Activated T-helper 9 cell treated with anti-CD3 and anti-CD28 coated beads, Interleukin-2, amount 50 U/mL, for 16 hours (primary cell): ENCODE measurements at places on chromosomes 1 and 21.

GRCh38 chr1:154222918-154223317 is 2.2 kb downstream of the UBAP2L start:
- no peak for DNase-seq

DNA sequence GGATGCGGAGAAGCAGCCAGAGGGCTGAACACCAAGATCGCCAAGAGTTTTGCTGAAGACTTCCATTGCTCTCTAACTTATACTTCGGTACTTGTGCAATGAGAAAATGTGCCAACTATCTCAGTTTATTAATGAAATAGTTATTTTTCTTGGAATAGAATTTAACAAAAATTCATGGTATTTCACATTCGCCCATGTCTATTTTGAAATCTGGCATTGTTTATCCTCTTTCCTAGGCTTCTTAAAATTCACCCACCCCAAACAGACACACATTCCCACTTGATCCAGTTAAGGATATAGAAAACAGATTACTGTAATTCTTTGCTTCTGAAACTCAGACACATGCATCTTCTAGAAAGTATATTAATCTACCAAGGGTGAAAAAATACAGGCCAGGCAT is 56.3 kb upstream of the ADAMTS5 start:
- DNase-seq, result no peak

DNA sequence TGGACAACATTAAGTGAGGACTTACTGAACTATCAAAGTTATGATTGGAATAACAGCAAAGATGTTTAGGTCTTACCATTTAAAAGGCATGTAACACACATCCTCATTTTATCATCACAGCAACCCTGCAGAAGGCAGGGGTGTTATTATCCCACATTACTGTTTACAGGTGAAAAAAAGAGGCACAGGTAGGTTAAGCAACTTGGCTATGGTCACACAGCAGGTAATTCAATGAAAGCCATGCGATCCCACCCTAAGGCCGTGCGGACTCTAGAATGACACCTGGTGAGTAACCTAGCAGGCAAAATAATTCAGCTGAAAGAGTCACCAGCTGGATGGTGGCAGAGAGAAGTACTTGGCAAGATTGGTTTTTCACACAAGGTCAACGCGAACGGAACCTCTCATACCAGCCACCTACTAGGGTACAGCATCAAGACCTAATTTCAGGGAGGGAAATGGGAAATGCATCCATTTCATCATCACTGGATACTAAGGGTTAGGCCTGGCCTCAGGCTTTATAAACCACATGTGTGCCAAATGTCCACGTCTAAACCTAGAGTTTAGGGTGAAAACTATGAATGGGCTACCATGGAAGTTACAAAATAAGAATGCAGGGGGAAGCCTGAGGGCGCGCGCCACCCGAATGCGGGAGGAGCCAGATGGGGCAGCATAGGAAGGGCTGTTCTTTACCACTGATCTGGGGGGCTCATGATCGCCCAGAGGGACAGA is 85.3 kb downstream of the SLC66A1 start:
- no peak for DNase-seq

DNA sequence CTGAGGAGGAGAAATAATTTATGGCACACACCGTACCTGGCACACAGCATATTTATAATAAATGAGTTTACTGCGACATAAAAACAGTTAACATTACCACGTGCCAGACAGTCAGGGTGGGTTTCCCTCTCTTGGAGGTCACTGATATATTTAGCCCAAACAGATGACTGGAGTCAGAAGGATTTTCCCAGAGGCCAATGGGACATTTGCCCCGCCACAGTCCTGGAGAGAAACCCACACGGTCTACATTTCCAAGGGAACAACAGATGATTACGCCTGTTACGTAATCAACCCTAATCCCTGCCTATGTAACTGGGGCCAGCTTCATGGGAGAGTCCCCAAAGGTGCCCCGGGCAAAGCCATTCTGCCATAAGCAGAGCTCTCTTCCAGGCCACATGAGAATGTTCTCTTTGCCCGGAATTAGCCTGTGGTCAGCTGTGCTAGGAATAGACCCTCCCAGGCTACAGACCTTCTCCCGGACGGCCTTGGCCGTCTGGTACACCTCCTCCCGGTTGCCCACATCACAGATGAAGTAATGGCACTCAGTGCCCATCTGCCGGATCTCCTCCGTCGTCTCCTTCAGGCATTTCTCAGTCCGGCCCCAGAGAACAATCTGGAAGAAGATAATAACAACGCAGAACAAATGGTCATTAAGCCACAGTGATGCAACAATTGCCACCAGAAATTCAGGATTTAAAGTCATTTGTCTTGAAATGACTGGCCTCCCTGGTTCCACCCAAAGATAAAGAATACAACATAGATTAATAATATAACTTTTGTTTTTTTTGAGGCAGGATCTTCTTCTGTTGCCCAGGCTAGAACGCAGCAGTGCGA is 37.7 kb downstream of the DHRS3 start:
- no peak for DNase-seq

GRCh38 chr1:10152709-10153284 is 57.6 kb upstream of the KIF1B start:
- no peak for DNase-seq

- no peak for DNase-seq
Observed at GRCh38 chr1:91651661-91652071, 151.0 kb downstream of the CDC7 start.

DNA sequence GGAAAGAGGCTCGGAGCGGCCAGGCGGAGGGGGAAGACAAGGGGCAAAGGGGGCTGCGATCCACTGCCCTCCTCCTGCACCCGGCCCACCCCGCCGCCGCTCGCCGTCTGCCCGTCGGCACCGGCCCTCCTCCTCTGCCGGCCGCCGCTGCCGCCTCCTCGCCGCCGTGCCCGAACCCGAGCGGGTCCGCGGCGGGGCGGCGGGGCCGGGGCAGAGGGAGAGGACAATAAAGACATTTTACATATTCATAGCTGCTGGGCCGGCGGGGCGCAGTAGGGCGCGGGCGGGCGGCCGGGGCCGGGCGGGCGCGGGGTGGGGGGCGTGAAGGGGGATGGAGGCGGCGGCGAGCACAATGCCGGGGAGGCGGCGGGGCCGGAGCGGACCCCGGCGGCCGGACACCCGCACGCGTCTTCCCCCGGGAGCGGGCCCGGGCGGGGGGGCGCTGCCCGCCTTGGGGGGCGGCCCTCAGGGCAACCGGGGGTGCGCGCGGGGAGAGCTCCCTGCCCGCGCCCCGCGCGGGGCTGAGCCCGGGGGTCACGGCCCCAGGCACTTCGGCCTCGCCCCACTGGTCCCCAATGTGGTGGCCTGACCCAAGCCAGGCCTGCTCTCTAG is 546 bp downstream of the POU2F1 start:
- peak; percentile 12 for DNase-seq

- no peak for DNase-seq
Observed at GRCh38 chr1:170675865-170676264, 11.9 kb downstream of the PRRX1 start.

- no peak for DNase-seq
Observed at GRCh38 chr1:182335771-182336566, 55.6 kb downstream of the GLUL start.

- no peak for DNase-seq
Observed at GRCh38 chr1:74748960-74749359, 16.0 kb downstream of the TYW3 start.

GRCh38 chr1:19435851-19436455 is 49.4 kb downstream of the CAPZB start:
- no peak for DNase-seq

DNA sequence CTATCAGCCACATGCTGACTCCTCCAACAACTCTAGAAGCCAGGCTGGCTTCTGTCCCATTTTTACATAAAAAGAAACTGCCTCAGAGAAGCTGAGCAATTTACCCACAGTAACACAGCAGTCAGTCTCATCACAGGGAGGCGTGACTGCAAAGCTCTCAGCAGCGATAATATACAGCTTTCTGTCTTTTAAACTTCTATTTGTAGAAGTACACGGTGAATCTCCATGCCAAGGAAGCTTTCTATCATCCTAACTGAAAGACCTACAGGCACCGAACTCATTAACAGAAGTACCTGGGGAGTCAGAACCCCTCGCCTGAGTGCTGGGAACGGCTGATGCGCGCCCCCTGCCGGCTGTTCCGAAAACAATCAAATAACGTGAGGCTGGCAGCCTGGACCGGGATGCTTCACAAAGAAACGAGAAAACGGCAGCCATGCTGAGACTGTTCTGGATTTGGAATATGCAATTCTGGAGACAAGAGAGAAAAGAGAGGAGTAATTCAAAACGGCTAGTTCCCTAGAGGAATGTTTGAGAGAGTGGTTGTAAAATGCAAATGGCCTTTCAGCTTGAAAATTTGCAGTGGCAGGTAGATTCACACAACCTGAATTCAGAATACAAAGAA is 43.5 kb upstream of the RAB4A start:
- DNase-seq, result peak; percentile 70

- DNase-seq, result peak; percentile 58
Observed at GRCh38 chr1:6127587-6128163, 52.4 kb downstream of the CHD5 start.

GRCh38 chr1:204837440-204838084 is 33.1 kb upstream of the NFASC start:
- no peak for DNase-seq

DNA sequence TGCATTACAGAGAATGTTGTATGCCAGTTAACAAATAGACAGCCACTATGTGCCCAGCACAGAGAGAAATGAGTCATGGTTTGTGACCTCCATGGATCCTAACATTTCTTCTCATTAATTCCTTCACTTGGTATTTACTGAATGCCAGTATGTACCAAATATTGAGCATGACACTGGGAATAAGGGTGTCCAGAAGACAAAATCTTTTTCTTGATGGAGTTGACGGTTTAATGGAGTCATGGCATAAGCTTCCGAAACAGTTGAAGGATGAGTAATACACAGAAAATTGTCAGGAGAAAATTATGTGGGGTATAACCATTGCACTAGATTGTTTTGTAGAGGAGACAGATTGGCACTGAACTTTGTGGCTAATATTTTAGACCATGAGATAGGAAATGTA is 36.9 kb downstream of the PTGFR start:
- DNase-seq, result no peak

- no peak for DNase-seq
Observed at GRCh38 chr1:180927348-180927747, 14.7 kb downstream of the KIAA1614 start.

DNA sequence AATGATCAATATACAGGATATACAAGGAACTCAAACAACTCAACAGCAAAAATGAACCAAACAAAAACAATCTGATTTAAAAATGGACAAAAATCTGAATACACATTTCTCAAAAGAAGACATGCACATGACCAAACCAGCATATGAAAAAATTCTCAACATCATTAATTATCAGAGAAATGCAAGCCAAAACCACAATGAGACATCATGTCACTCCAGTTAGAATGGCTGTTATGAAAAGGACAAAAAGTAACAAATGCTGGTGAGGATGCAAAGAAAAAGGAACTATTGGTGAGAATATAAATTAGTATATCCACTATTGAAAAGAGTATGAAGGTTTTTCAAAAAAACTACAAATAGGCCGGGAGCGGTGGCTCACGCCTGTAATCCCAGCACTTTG is 42.0 kb downstream of the FCRL3 start:
- DNase-seq, result no peak

DNA sequence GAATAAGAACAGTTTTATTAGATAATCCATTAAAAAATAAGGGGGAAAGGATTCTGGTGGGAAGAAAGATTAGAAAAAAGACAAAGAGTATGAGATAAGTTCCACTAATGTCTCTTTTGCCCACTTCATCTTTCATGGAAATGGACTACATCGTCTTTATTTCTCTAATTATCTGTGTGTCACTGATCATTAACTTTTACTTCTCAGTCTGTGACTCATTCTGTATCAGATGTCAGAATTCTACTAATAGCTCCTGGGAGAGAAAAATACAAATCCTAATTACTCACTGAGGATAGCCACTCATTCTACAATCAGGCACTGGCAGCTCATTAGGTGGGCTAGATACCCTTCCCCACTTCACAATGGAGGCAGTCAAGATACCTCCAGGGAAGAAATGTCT is 41.7 kb downstream of the ILDR2 start:
- no peak for DNase-seq

DNA sequence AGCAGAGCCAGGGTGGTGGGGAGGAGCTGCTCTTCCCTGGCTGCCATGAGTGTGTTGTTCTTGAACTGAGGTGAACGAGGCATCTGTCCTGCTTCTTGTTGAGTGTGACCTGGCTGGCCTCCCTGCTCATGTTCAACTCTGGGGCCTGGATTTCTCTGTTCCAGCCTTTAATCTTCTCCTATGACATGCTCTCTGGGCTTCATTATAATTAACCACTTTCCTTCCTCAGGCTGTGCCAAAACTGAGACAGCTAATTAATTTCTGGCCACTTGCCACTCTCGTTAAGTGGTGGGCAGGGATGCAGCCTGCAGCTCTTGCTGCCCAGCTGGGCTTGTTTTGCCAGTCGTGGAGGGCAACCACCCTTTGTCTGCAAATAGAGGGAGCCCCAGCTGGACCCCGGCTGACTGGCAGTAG is 23.3 kb downstream of the OPRD1 start:
- no peak for DNase-seq

- DNase-seq, result no peak
Observed at GRCh38 chr1:190172651-190173430, 304.8 kb downstream of the BRINP3 start.

- no peak for DNase-seq
Observed at GRCh38 chr1:200258447-200259375, 151.1 kb downstream of the ZNF281 start.

DNA sequence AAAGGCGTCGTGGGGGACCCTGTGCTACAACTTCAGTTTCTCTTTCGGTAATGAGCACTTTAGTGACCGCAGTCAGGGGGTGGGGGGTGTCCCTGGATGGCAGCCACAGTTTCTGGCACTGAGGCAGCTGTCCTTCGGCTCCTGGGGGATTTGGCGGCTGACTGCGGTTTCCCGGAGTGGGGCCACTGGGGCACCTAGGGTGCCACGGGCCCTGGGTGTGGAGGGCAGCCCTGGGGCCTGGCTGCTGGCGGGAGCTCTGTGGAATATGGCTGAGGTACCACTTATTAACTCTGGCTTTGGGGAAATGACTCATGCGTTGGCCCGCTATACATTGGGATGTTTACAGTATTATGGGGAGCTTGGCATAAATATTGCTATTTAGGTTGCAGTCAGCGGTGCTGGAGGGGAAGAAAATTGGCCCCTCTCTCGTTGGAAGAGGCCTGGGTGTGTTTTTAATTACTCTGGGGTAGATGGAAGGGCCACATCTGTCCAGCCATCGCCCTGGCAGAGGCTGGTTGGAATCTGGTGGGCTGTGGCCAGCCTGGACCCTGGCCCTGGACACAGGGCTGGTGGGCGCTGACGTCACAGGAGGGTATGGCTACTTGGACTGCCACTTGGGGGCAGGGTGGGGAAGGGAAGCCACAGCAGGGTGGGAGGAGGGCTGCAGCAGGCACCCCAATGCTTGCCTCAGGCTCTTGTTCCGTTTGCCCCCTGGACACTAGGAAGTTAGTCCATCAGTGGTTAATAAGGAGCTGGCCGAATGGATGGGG is 2.0 kb downstream of the EPHB2 start:
- peak; percentile 12 for DNase-seq

- no peak for DNase-seq
Observed at GRCh38 chr1:112702420-112703261, 4.3 kb downstream of the RHOC start.

- DNase-seq, result no peak
Observed at GRCh38 chr1:24425441-24425840, 9.8 kb downstream of the NIPAL3 start.
